ENCODE measurements at places on chromosomes 1 and 21.
A peak's percentile ranks its signal among the peaks of the same experiment; 100 is the strongest.

GRCh38 chr1:88566615-88567387 lies 117.3 kb upstream of the PKN2 start:
- no peak for DNase-seq

DNA sequence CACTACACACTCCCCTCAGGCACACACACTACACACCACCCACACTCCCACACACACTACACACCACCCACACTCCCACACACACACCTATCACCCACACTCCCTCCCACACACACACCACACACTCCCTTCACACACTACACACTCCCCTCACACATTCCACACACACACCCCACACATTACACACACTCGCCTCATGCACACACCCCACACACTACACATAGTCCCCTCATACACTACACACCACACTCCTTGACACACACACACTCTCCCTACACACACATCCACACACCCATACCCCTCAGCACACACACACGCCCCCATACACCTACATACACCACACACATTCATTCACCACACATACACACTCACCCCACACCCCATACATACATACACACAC lies 31.0 kb upstream of the SELENON start:
- no peak for DNase-seq

- DNase-seq: no peak
Measured at GRCh38 chr1:243793298-243793697, 56.7 kb downstream of the AKT3 start.

DNA sequence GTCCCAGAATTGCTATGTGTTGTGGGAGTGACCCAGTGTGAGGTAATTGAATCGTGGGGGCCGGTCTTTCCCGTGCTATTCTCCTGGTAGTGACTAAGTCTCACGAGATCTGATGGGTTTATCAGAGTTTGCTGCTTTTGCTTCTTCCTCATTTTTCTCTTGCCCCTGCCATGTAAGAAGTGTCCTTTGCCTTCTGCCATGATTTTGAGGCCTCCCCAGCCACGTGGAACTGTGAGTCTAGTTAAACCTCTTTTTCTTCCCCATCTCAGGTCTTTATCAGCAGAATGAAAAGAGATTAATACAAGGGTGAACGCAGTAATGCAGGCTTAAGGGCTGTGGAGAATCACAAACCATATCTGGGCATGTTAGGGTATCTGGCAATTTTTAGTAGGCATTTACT lies 624.0 kb downstream of the USP25 start:
- DNase-seq: no peak

GRCh38 chr1:236619398-236619797 lies 15.1 kb upstream of the HEATR1 start:
- DNase-seq: no peak

GRCh38 chr1:15938628-15939161 lies 37.2 kb downstream of the ZBTB17 start:
- no peak for DNase-seq

GRCh38 chr1:33152685-33153432 lies 29.0 kb downstream of the TRIM62 start:
- DNase-seq: no peak

GRCh38 chr1:26539722-26540121 lies 10.2 kb downstream of the RPS6KA1 start:
- DNase-seq: no peak

- no peak for DNase-seq
Measured at GRCh38 chr1:97841338-97841737, 79.5 kb downstream of the DPYD start.

- DNase-seq: no peak
Measured at GRCh38 chr1:67174716-67175284, 8.5 kb downstream of the IL23R start.

DNA sequence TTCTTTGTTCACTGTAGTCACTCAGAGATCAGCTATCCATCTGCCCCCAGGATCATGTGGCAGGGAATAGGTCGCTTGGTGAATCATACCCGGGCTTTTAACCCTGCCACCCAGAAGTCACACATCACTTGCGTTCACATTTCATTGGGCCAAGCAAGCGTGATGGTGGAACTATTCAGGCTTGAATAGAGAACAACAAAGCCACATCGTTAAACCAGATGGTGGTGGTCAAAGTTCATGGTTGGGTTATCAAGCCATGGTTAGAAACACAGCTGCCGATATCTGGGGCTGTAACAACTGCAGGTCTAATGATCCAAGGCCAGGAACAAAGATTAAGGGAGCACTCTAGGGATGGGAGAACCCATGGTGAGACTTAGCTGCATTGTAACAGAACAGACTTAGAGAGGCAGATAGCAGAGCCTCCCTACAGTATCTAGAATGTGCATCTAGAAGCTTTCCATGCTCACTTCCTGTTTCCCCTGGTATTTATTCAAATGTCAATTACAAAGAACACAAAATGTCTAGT lies 40.0 kb upstream of the PTPRC start:
- peak; percentile 68 for DNase-seq

DNA sequence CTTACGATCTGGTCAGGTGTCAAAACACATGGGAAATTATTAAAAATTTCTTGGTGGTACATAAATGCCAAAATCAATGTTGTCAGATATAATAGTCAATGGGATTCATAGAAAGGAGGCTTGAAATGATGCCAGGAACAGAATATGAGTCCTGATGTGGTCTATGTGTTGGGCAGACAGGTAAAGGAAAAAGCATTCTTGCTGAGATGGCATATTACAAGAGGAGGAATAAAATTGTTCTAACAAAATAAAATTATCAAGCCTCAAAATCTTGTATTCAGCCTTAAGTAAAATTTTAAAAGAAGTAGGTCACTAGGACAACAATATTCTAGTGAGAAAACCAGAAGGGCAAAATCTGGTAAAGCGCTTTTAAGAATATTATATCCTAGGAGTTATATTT lies 30.9 kb upstream of the EDEM3 start:
- DNase-seq: no peak

DNA sequence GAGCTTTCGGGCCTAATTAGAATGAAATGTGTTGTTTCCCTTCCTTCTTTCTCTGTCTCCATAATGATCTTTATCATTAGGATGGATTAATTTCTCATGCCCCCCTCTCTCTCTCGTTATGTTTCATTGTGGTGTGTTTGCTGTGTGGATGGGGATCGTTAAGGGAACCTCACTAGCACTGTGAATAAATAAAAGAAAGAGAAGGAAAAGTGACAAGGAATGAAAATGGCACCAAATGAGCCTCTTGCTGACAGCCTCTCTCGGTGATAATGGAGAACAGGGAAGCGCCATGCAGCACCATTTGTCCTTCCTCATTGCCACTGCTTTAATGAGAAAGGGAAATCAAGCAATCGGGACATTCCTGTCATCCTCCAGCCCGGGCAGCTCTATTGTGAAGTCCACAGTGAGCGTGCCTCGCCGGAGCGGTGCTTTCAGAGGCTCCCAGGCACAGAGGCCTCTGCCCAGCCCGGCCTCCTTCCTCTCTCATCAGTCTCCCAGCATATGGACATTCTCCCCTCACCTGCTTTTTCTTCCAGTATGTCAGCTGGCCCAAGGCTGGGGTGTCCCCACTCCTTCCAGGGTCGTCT lies 265.7 kb upstream of the TMEM51 start:
- DNase-seq: no peak

DNA sequence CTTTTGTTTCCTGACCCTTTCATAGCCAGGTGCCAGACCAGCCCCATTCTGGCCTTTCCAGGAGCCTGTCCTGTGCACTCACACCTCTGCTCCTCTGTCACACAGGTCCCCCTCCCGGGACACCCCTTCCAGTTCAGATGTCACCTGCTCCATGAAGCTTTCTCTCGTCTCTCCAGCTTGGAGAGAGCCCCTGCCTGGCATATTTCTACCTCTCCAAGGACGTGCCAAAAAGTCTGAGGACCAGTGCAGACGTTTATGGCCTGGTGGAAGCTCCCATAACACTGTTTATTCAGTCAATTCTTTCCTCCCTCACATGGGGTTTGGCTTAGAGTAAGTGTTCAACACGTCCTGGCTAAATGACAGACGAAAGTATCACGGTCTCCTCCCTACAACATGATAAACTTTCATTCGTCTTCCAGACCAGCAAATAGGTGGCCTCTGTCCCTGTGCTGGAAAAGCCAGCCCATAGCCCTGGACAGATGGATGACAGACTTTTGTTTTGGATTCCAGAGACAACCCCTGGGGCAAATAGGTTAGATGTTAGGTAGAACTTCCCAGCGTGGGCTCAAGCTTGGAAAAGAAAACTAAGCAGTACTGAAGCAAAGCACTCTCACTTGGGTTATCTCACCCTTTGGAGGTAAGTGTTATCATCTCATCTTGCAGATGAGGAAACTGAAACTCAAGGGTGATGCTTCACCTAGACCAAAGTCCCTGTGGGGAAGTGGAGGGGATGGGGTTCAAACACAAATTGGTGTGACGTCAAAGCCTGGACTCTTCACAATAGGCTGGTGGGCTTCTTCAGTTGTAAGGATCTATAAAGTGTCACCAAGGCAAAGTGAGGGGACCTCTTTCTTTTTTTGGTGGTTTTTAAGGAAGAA lies 52.9 kb upstream of the ECE1 start:
- no peak for DNase-seq

GRCh38 chr1:167438171-167439138 lies 79.9 kb downstream of the CD247 start:
- no peak for DNase-seq

GRCh38 chr1:66251546-66251945 lies 282.4 kb upstream of the SGIP1 start:
- no peak for DNase-seq

- DNase-seq: peak; percentile 47
Measured at GRCh38 chr1:66446261-66447001, 87.5 kb upstream of the SGIP1 start.

DNA sequence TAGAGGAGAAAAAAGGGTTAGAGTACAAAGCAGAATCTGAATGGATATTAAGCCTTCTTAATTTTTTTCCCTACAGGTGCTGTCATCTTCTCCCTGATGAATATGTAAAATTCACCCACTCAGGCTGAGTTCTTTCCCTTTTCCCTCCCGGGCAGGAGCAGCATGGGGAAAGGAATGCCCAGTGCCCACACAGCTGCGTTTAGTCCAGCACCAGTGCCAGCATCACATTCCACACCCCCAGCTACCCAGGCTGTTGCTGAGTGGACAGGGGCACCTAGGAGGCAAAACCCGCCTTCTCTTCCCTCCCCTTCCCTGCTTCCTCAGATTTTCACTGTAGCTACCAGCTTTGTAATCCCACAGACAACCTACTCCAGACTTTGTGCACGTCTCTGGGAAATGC lies 3.4 kb upstream of the CADM3 start:
- no peak for DNase-seq

DNA sequence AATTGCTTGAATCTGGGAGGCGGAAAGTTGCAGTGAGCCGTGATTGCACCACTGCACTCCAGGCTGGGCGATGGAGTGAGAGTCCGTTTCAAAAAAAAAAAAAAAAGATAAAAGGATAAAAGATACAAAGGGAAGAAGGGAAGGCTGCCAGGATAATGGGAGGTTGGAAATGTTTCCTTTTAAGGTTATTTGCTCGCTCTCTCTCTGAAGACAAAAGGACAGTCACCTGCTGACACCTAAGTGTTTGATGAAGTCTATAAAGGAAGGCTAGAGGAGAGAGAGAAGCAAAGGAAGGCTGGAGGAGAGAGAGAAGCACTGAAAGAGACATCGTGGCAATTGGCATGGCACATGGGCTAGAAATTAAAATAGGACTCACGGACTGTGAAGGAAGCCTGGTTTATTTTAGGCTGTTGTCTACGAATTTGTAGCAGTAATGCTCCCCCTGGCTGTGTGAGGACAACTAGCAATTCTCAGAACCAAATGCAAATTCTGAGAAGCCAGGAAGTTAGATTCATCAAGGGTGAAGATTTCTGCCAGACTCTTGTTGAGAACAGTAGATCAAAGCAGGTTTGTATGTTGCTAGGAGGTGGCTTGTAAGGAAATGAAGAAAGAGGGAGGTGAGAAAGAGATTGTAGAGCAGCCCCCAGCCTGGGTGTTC lies 154.2 kb downstream of the ZP4 start:
- no peak for DNase-seq

GRCh38 chr1:65762081-65762862 lies 30.4 kb upstream of the PDE4B start:
- no peak for DNase-seq

- DNase-seq: peak; percentile 32
Measured at GRCh38 chr1:56811331-56811730, 7.9 kb downstream of the FYB2 start.

- DNase-seq: no peak
Measured at GRCh38 chr1:62335656-62336055, 16.4 kb upstream of the KANK4 start.

DNA sequence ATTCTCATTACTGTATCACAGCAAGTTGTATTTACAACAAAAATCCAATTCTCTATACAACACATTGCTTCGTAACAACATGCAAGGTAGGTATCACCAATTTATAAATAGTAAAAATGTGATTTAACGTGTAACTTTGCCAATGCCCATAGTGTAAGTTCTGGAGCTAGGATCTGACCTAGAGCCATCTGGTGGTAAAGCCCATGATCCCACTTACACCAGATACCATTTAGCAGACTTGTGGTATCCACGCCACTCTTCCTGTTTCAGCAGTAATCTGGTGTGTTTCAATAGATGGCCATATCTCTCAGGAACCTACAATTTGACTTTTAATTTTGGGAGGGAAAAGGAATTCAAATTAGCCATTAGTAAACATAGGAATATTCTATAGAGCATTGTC lies 10.2 kb downstream of the SETSIP start:
- DNase-seq: no peak

DNA sequence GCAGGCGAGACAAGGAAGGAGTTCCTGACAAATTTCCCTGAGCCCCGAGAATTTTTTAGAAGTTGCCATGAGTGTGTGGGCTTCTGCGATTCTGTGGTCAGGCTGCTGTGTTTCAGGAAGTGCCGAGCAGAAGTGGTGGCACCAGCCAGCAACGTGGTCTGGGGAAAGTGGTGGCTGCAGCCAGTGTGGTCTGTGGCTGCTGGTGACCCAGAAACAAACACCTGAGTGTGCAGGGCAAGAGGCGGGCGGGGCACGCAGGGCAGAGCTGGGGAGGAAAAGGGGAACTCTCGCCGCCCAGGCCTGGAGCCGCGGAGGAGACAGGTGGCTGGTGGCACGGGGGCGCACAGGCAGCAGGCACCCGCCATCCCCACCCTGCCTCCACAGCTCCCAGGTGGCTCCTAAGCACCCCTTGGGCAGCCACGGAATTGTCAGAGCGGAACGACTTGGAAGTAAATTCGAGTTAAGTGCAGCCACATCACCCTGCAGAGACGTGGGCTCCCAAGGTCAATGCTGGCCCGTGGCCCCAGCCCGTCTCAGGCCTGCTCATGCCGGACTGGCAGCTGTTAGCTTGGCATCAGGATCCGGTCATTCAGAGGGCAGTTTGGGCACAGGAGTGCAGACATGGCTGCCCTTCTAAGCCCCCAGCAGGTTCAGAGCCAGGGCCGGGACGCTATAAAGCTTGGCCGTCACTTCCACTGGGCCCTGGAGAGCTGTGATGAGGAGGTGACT lies 25.1 kb downstream of the PRDM16 start:
- no peak for DNase-seq

Data from kidney glomerular epithelial cell (primary cell).